RPMI8226 (cell line): ENCODE measurements at places on chromosomes 2 and 18.

DNA sequence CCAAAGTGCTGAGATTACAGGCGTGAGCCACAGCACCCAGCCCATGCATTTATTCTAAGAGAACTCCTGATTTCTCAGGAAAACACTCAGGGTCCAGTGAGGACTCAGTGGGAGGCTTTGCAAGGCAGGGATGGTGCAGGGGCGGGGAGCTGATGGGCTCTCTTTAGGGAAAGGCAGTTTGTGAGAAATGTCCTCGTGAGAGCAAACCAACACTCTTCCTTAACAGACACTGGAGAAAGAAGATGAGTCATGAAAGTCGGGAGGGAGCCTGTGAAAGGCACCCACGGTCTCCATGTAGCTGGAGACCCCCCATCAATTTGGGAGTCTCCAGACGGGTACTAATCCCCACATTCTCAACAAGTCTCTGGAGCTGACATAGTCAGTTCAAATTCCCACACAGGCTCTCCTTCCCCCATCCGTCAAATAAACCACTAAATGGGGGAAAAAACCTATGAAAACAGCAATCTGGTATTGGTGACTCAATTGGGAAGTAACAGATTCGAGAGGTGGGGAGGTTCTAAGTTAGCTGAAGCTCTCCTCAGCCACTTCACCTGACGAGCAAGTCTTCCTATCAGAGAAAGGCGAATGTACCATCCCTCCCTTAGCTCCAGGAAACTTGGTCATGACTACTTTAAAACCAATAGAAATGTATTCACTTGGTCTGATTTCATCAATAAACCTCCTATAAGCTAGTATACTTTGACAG is 11.0 kb upstream of the CREG2 start:
- no peak for DNase-seq

- no peak for DNase-seq
Measured at GRCh38 chr2:21117688-21118087, 6.1 kb upstream of the TDRD15 start.

- DNase-seq, result no peak
Measured at GRCh38 chr18:49412679-49413078, 47.8 kb downstream of the DYM start.

DNA sequence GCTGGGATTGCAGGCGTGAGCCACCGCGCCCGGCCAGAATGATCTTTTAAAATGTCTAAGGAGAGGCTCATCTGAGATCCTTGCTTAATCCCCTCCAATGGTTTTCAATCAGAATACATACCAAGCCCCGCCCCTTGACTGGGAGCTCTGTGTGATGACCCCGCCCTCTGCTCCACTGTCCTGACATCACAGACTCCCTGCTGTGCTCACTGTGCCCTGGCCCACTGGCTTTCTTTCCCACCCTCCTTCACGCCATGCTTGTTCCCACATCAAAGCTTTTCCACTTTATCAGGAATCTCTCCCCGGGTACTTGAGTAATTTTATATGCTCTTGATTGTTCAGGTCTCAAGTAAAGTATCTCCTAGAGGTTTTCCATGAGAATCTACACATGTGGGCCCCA is 762.3 kb upstream of the ID2 start:
- DNase-seq, result no peak

GRCh38 chr2:195049372-195050031 is 607.5 kb upstream of the SLC39A10 start:
- DNase-seq, result no peak

DNA sequence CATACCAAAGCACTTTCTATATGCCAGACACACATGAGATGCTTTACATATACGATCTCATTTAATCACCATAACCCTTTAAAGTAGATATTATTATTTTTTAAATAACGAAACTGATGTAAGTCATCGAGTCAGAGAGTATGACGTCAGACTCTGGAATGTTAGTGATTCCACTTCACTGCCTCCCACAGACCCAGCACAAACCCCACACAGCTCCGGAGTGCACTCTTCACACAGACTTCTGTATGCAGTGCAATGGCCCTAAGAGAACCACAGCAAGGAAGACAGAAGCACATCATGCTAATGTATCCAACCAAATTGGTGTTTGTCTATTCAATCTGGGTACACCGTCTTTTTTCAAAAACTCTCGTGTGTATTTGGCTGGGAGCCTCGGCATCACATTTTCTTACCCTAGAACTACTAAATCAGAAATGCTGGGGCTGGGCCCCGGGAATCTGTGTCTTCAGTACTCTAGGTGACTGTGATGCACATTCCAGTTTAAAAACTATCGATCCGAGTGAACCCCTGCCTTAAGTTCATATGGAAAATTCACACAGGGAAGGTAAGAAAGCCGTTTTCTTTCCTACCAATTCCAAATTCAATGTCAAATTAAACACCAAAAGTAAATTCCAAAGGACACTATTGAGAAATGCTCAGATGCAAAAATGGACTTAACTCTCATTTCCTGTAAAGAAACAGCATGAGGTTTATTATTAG is 117.7 kb upstream of the ACVR1C start:
- DNase-seq, result no peak

DNA sequence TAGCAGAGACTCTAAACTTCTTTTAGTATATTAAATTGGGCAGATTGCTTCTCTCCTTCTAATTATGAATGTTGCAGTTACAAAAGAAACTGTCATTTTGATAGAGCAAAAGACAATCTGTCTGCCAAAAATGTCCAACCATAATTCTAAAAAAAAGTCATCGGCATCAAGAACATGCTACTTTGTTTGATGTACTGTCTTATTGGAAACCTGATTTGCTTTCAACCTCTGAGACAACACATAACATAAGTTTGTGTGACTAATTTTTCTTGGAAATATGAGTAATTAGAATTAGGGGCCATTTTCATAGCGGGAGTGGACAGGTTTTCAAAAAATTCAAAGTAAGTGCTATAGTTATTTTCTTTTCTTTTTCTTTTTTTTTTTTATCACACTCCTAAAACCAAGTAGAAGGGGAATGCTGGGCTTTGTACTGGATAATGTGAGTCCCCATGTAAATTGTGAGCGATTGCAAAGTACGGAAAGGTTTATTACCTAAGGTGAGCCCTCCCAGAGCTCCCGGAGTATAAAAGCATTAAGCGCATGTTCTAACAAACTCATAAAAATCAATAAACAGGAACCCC is 59.1 kb downstream of the ZEB2 start:
- no peak for DNase-seq

GRCh38 chr2:63780518-63781155 is 61.1 kb upstream of the UGP2 start:
- no peak for DNase-seq

DNA sequence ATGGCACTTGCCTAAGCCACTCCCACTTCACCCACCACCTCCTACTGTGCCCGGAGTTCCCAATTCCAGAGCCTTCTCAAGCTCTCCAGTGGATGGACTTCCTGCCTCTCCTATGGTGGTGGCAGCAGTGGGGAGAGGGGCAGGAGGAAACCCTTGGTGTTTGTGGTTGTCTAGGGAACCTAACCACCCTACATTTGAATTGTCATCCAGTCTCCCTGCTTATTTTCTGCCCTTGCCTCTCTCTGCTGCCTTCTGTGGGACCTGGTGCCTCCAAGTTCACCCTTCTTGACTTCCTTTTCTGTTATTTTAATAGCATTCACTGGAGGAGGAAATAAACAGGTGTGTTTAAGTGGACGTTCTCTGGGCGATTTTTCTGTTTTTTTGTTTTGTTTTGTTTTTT is 50.0 kb upstream of the HPCAL1 start:
- no peak for DNase-seq

GRCh38 chr2:34229998-34230397 is 630.9 kb upstream of the FAM98A start:
- peak; percentile 37 for DNase-seq

GRCh38 chr18:21479721-21480120 is 120.8 kb downstream of the ESCO1 start:
- DNase-seq, result no peak
